ENCODE measurements at places on chromosomes 7 and 10.

GRCh38 chr10:114953047-114953446, 15.1 kb downstream of the TRUB1 start:
- no peak for DNase-seq

- no peak for DNase-seq
Measured at GRCh38 chr10:15990535-15991129, 130.3 kb upstream of the MINDY3 start.

- no peak for DNase-seq
Measured at GRCh38 chr7:18995811-18996426, 121.5 kb downstream of the TWIST1 start.

- peak; percentile 44 for DNase-seq
Measured at GRCh38 chr7:155216475-155217272, 81.0 kb upstream of the INSIG1 start.
